ENCODE measurements at places on chromosomes 6 and 20. TPM values are rescaled to one million over a fixed set of nuclear protein-coding genes. Genes with fewer than 3 reads are reported as not detected.

The ZC2HC1B gene
- not detected for total RNA-seq

The ACSS2 gene
- 118 TPM for total RNA-seq

GRCh38 chr6:151832710-151833109, 25.2 kb downstream of the ESR1 start:
- no peak for DNase-seq

DNA sequence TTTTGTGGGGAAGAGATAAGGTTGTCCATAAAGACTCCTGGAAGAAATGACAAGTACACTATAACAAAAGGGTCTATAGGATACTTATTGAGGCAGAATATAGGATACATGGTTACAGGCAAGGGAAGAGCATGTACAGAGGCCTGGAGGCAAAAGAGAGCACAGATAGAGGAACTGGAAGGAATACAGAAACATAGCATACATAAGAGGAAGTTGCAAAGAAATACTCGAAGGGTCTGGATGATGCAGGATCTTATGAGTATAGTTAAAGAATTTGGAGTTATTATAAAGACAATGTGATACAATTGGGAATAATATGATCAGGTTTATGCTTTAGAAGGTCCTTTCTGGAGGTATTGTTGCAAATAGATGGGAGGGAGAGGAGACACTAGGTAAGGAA, 592.7 kb upstream of the POU3F2 start:
- DNase-seq = no peak

DNA sequence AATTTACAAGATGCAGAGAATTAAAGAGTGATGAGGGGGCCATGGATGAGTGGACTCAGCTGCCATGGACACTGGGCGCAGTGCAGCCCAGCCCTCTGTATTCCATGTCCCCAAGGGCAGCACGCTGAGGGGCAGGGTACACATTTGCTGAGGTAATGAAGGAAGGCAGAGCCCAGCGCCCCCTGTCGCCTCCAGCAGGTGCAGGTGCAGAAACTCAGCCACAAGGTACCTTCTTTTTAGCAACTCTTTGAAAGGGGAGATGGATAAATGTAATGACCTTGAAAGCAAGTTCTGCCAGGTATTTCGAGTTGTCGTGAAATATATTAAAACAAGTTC, 7.1 kb downstream of the CD93 start:
- DNase-seq = no peak

DNA sequence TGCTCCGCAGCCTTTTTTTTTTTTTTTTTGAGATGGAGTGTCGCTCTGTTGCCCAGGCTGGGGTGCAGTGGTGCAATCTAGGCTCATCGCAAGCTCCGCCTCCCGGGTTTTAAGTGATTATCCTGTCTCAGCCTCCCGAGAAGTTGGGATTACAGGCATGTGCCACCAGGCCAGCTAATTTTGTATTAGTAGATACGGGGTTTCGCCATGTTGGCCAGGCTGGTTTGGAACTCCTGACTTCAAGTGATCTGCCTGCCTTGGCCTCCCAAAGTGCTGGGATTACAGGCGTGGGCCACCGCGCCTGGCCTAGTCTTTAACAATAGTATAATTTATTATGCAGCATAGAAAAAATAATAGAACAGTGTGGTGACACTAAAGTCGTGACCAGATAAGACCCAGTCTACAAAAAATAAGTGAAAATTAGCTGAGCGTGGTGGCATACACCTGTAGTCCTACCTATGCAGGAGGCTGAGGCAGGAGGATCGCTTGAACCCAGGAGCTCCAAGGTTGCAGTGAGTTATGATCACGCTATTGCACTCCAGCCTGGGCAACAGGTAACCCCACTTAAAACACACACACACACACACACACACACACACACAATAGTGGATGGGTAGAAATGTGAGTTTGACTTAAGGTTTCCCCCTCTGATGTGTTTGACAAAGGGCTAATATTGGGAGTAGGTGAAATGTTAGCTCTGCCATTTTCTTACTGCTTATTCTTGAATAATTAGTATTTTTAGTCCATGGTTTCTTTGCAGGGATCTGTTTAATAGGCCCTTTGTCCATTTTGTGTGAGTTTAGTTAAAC, 6.5 kb downstream of the PIM1 start:
- no peak for DNase-seq

Measured in left cardiac atrium (tissue), 4 donors.